Renal cortex interstitium (tissue), 15 donors: ENCODE measurements at places on chromosomes 11 and 22. TPM values are rescaled to one million over a fixed set of nuclear protein-coding genes. Genes with fewer than 3 reads are reported as not detected.

- no peak for DNase-seq
These were observed 8.1 kb downstream of the DIXDC1 start for GRCh38 chr11:111945198-111945597.

DNA sequence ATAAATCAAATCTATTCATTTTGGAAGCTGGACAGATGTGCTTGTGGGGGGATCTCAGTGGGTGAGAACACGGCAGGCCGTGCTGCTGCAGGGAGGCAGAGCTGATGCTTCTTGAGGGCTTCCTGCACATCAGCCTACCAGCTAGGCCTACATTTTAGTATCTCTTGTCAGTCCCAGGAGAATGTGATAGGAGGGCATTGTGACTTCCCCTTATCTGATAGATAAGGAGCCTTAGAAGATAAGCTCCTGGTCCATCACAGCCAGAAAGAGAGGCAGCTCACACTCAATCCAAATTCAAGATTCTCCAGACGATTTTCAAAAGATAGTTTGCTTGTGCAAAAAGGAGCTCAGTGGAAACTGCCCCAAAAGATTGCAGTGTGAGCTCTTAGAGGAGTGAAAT is 89.0 kb downstream of the SHANK2 start:
- DNase-seq: no peak

- DNase-seq: no peak
These were observed 563 bp upstream of the ENDOD1 start for GRCh38 chr11:95088946-95089619.

- DNase-seq: no peak
These were observed at the start of gene PANX2 for GRCh38 chr22:50170453-50171318. Gene PANX2, plus strand, starts transcription at chr22:50170731. Its CDS starts 0 bp downstream, at chr22:50170731.

DNA sequence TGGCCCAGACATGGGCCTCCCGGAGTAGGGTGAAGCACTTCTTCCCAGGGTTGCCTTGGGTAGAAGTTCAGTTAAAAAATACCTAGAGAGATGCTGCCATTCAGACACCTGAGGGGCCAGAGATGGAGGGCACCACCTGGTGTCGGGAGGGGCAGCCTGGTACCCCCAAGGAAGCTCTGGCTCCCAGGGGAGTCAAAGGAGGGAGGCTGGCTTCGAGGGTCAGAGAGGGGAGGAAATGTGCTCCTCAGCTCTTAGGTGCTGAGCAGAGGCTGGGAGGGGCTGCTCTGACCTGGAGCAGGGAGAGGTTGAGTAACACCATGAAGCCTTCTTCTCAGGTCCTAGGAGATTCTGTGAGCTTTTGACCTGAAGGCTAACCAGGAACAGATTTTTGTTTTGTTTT is 1.1 kb downstream of the USP35 start:
- no peak for DNase-seq

The APIP gene
- 38.0 TPM for polyA plus RNA-seq

The C11orf16 gene
- polyA plus RNA-seq: 0.47 TPM

The TIMP3 gene
- 146 TPM for polyA plus RNA-seq

The CRYBB2 gene
- not detected for polyA plus RNA-seq
